MV-4-11 (cell line): ENCODE measurements at places on chromosomes 5 and 9.

DNA sequence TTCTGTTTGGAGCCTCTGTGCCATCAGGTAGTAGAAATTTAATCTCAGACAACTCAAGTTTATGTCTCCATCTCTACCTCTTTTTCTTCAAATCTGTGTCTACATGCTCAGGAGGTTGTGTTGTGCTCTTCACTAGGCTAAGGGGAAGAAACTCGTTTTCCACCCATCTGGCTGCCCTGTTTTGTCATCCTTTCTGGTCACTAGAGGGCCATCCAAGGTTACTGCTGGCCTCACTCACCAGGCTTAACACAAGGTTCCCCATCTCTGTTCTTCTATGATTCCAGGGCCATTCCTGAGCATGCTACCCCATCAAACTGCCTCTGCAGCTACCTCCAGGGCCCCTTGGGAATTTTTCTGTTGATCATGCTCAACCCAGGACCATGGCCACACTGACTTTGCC lies 213.3 kb upstream of the FBXL7 start:
- DNase-seq, result no peak

DNA sequence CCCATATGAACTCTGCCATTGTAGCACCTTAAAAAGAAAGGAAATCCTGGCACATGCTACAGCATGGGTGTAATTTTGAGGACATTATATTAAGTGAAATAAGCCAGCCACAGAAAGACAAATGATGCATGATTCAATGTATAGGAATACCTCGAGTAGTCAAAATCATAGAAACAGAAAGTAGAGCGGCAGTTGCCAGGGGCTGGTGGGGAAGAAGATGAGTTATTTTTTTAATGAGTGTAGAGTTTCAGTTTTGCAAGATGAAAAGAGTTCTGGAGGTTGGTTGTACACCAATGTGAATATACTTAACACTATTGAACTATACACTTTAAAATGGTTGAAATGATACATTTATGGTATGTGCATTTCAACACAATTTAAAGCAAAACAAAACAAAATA lies 133.0 kb downstream of the ZDHHC21 start:
- DNase-seq, result no peak

DNA sequence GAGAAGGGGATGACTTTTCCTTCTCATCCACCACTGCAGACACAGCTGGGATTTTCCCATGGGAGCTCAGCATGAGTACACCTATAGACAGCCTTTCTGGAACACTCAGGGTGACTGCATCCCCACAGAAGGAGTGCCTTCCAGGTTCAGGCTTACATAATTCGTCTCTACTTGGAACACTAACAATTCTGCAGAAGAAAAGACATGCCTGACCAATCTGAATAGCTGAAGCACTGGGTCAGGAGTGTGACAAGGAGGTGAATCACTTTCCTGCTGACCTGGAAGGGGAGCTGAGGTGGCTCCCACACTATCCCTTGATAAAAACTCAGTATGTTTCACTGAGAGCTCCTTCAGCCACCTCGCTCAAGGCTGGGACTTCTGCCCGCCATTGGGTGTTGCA lies 425.3 kb downstream of the TLR4 start:
- DNase-seq, result no peak

DNA sequence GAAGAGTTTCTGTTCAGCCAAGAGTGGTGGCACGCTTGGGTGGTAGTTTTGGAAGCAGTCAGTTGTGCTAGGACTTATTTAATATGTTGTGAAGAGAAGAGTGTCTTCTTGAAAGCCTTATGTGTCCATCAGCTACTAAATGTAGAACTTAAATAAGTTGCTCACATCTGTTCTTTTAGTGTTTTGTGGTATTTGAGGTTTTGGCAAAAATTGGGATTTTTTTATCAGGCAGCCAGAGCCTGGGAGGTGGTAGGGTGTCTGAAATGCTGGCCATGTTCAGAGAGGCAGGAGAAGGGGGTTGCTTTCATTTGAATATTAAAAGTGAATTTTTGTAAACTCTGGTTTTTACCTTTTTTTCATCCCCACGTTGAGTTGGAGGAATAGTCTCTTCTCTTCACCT lies 24.2 kb upstream of the ZBTB34 start:
- DNase-seq, result no peak

DNA sequence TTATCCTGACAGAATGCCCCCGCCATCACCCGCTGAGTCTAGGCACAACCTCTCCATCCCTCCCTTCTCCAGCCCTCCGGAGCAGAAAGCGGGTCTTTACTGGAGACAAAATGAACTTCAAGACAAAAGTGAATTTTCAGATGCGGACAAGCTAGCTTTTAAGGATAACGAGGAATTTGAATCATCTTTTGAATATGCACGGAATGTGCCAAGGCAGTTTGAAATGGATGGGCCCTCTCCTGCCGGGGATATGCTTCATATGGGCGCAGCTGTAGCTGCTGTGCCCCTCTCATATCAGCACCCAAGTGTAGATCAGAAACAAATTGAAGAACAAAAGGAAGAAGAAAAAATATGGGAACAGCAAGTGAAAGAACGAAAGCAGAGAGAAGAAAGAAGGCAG lies 37.5 kb downstream of the CPLANE1 start:
- DNase-seq, result no peak

- DNase-seq, result no peak
Observed at GRCh38 chr5:66074901-66075300, 69.2 kb upstream of the SREK1 start.

GRCh38 chr5:149429839-149430721 lies 51.0 kb upstream of the IL17B start:
- DNase-seq, result peak; percentile 88

DNA sequence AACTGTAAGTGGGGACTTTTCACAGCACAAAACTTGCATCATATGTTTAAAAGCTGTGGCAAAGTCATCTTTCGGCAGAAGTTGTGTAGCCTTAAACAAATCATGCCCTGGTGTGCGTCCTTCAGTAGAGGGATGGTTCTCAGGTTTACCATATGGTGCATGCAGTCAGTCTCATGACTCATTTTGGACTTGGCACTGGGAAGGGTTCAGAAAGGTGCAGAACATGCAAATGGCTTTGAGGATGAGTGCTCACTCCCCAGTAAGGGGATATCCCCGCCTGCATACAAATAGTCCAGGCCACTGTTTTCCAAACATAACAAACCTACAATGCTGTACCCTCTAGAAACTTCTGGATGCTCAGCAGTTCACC lies 260.3 kb downstream of the NDUFS4 start:
- no peak for DNase-seq

DNA sequence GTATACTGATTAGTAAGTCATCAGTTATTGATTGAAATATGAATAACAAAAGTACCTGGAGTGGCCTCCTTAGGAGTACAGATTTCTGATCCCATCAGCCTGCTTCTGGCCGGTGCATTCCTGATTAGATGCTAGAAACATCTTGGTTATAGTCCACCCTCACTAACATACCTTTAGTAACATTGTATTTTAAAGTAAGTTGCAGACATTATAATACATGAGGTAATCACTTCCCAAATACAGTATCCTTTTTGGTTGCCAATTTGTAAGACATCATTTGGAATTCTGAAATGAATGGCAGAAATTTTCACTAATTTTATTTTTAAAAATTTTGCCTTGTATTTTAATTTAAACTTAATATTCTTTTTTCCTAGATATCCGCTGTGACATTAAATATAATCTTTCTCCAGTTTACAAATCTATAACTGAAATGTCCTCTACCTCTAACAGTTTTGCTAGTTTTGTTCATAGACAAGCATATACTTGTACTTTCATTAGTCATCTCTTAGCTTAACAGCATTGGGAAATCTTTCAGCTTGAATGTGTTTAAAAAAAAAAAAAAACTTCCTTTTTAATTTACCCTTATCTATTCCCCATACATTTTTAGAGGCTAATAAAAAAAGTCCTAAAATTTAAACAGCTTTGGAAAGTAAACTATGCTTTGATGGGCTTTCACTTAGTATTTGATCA lies 178.9 kb downstream of the XRCC4 start:
- peak; percentile 37 for DNase-seq
